ENCODE measurements at places on chromosomes 3 and 15.
A peak's percentile ranks its signal among the peaks of the same experiment; 100 is the strongest.

- DNase-seq: peak; percentile 25
These were observed 1.1 kb downstream of the TNNC1 start for GRCh38 chr3:52452570-52453221.

- no peak for DNase-seq
These were observed 52.4 kb downstream of the TRPM1 start for GRCh38 chr15:31049111-31049510.

DNA sequence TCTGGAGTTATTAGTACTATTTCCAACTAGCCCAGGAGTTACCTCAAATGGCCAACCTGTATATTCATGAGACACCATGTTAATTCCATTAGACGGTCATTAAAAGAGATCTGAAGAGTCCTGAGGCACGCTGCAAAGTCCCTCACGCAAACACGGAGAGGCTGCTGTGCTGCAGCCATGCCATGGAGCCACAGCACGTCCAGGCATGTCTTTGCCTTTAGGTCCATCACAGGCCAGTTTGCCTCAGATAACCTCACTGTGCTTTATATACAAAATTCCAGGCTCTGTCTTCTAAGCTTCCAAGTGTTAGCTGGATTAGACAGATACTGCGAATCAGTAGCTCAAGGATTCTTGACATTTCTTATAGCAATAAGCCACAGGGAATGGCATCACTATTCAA is 9.8 kb upstream of the PLAAT1 start:
- DNase-seq: no peak

DNA sequence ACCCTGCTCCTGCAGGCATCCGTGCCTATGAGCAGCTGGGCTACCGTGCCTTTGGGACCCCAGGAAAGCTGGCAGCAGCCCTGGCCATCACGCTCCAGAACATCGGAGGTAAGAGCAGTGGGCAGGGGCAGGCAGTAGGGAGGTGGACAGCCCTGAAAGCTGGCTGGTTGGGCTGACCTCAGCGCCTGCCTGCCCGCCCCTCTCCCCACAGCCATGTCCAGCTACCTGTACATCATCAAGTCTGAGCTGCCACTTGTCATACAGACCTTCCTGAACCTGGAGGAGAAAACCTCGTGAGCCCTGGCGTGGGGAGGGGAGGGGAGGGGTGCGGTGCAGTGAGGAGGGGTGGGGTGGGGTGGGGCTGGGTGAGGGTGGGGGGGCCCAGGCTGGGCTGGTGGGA is 10.5 kb downstream of the SLC38A3 start:
- no peak for DNase-seq

DNA sequence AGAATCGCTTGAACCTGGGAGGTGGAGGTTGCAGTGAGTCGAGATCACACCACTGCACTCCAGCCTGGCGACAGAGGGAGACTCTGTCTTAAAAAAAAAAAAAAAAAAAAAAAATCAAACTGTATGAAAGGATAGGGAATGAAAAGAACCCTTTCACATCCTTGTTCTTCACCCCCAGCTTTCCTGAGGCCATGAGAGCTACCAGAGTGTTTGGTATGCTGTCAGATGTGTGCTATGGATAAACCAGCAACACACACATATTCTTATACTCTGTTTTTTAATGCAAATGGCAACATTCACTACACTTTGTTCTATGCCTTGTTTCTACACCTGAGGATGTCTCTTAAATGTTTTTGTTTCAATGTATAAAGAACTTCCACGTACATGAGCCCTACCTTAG is 33.5 kb downstream of the RPL22L1 start:
- no peak for DNase-seq

- DNase-seq: no peak
These were observed 95.8 kb downstream of the ZPLD1 start for GRCh38 chr3:102530415-102531181.

- DNase-seq: no peak
These were observed 20.2 kb downstream of the ATOSA start for GRCh38 chr15:52658955-52659354.

GRCh38 chr3:125679258-125679657 is 84.0 kb upstream of the OSBPL11 start:
- no peak for DNase-seq

- DNase-seq: no peak
These were observed 49.9 kb downstream of the CNTN3 start for GRCh38 chr3:74564560-74564959.

GRCh38 chr3:41362638-41363559 is 163.6 kb downstream of the CTNNB1 start:
- peak; percentile 80 for DNase-seq

- DNase-seq: no peak
These were observed 98.8 kb upstream of the HACD2 start for GRCh38 chr3:123683505-123684154.

DNA sequence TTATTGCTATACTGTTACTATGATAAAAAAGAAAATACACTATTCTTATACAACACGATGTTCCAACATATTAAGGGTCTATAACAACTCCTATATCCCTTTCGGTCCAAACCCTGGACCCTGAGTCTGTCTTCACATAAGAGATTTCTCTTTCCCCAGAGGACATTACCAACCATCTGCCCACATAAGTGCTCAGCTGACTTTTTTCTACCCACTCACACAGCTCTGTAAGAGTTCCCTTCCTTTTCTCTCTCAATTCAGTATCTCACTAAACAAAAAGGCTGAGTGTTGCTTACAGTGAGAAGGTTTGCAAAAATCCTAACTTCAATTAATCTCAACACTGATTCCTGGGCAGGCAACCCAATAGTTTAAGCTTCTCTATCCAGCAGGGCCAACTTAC is 30.5 kb downstream of the ITGB5 start:
- DNase-seq: no peak

DNA sequence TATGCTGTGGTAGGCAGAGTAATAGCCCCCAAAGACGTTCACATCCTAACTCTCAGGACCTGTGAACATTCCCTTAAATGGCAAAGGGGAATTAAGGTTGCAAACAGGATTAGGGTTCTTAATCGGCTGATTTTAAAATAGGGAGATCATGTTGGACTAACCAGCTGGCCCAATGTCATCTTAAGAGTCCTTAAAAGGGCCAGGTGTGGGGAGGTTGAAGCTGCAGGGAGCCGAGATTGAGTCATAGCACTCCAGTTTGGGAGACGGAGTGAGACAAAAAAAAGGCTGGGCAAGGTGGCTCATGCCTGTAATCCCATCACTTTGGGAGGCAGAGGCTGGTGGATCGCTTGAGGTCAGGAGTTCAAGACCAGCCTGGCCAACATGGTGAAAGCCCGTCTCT is 1.6 kb upstream of the FLNB start:
- no peak for DNase-seq

DNA sequence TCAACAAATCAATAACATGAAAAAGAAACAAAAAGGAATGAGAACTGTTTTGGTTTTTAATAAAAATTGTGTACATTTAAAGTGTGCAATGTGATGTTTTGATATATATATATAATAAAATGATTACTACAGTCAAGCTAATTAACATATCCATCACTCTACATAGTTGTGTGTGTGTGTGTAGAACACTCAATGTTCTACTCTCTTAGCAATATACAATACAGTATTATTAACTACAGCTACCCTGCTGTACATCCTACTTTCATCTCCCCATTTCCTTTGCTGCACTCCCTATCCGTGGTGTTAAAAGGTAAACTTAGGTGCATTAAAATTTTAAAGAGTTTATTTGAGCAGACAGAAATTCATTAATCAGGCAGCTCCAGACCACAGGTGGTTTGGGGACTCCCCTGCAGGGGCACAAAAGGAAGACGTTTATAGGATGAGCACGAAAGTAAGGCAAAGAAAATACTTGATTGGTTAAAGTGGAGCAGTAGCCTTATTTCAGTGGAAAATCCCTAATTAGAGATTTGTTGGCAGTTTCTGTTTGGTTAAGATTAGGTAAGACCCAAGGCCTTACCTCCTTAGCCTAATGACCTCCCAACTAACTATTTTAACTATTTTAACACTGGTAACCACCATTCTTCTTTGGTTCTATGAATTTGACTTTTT is 61.8 kb upstream of the SNRK start:
- no peak for DNase-seq

DNA sequence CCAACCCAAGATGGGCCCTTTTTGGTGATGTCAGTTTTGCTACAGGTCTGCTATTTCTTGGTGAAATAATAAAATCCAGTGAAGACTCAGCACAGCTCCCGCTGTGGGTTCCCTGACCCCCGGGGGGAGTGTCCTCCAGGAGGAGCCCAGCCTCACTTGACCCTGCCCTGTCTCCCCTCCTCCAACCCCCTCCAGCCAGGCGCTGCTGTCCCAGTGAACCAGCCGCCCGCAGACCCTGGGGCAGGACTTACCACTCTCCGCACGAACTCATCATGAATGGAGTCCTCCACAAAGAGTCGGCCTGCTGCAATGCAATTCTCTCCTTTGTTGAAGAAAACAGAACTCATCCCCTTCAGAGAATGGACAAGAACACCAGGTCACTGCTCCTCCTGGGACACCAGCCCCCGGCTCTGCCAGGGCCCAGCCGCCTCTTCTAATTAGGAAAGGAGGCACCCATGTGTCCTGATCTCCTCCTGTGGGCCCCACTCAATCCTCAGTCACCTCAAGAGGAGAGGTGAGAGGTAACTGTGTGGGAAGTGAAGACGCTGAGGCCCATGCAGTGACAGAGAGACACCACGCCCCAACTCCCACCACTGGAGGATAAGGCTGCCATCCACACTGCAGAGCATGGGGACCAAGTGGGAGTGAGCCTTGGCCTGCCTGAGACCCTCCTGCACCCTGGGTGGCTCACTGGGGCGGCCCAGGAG is 28.8 kb upstream of the SLC41A3 start:
- DNase-seq: no peak

DNA sequence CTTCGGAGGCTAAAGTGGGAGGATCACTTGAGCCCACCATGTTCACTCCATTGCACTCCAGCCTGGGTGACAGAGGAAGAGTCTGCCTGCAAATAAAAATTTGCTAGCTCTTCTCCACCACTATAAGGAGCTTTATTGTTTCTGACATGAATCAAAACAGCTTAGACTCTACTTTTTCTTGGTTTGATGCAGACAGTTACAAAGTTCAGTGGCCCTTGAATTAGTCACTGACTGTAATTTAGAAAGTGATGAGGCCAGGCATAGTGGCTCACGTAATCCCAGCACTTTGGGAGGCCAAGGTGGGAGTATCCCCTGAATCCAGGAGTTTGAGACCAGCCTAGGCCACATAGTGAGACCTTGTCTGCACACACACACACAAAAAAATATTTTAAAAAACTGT is 172.4 kb upstream of the CGNL1 start:
- DNase-seq: no peak

DNA sequence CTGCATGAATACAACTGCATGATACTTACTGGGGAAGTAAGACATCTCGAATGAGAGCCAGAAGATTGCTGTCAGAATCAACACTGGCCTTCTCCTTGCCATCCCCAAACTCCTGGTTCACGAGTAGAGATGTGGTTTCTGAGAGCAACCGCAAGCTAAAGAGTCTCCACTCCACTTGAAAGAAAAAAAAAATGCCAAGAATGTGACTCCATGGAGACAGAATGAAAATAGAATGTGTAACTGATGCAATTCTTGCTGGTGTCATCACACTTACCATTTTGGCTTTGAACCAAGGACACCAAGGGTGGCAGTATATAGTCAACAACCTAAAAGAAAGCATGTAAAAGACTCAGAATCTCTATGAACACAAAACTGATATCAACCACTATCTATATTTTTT is 280.4 kb downstream of the ULK4 start:
- DNase-seq: no peak

DNA sequence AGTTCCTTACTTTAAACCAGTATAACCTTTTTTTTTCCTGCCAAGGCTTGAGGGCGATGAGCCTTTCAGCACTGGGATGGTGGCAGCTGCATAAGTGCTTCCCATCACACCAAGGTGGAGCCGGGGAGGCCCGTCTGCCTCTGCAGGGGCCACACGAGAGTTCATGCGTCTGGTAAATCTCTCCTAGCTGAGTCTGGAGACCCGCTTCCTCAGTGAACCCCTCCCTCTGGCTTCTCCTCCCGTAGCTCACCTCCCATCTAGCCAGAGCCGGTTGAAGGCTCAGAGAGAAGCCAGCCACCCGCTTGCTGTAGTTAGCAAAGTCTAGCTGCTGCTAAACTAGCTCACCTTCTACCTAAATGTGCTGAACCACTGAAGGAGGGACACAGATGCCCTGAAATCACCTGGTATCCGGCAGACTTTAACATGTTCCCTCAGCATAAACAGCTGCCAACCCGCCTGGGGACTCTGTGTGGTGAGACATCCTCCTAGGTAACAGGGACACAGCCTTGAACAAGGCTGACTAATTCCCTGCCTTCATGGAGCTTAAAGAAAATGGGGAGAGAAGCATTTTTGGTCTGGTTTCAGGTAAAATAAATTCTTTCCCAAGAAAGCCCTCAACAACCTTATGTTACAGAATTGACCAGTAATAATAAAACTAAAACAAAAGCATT is 42.9 kb downstream of the RLBP1 start:
- DNase-seq: no peak

DNA sequence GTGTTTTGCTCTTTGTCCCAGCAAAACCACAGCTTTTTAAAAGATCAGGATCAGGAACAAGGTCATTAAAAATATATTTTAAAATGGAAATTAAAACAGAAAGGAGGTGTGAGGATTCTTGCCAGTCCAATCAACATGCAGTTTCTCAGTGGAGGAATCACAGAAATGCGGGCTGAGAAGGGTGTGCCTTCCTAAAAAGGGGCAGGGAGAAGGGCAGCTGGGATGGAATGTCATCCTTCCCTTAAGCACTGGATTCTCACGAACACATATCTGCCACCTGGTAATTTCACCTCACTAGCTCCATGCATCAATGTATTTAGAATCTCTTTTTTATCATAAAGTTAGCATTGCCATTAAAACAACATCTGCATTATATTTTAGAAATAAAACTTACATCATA is 21.4 kb downstream of the ABI3BP start:
- DNase-seq: no peak

DNA sequence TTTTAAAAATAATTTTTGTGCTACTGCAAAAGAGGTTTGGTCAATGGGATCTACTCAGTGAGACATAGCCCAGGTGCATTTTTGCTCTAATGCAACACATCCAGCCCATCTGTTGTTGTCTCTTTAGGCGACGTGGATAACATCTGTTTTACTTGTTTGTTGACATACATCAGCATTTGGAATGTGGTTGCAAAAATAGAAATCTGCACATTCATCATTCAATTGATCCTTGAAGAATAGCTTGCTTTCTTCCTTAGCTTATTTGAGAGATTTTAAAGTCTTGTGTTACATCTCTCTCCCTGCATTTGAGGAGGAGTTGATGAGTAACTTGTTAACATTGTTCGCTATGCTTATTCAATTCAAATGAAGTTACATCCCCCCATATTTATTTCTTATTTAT is 1202.3 kb downstream of the NSUN3 start:
- no peak for DNase-seq

GRCh38 chr3:39327746-39328349 is 1.7 kb upstream of the CCR8 start:
- no peak for DNase-seq
